ENCODE measurements at places on chromosomes 13 and 19.

DNA sequence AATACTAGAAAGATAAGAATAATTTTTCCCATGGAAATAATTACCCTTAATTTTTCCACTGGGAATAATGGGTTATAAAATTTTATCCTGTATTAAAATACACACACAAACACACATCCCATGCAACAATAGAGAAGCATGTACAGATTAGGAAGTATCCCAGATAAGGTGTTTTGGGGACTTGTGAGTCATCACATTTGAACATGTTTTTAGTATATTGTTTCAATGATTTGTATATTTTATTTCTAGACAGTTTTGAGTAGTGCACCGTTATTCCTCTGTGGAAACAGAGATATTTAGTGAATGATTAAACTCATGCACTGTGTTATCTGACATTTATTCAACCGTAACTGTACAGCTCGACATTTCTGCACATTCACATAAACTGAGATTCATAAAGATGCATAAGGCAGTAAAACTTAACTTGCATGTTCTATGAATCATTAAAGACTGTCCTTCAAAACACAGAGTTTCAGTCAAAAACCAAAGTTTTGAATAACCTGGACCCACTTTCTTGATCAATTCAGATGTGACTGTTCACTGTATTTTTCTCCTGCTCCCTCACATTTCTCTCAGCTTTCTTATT is 30.1 kb downstream of the KLF12 start:
- no peak overlapping the region for H3K27ac ChIP-seq
- no peak overlapping the region for H3K4me3 ChIP-seq
- H3K4me1 ChIP-seq, result no peaks in the 10 kb centered on the region
- DNase-seq, result no peak
- no peaks in the 10 kb centered on the region for H3K27me3 ChIP-seq

DNA sequence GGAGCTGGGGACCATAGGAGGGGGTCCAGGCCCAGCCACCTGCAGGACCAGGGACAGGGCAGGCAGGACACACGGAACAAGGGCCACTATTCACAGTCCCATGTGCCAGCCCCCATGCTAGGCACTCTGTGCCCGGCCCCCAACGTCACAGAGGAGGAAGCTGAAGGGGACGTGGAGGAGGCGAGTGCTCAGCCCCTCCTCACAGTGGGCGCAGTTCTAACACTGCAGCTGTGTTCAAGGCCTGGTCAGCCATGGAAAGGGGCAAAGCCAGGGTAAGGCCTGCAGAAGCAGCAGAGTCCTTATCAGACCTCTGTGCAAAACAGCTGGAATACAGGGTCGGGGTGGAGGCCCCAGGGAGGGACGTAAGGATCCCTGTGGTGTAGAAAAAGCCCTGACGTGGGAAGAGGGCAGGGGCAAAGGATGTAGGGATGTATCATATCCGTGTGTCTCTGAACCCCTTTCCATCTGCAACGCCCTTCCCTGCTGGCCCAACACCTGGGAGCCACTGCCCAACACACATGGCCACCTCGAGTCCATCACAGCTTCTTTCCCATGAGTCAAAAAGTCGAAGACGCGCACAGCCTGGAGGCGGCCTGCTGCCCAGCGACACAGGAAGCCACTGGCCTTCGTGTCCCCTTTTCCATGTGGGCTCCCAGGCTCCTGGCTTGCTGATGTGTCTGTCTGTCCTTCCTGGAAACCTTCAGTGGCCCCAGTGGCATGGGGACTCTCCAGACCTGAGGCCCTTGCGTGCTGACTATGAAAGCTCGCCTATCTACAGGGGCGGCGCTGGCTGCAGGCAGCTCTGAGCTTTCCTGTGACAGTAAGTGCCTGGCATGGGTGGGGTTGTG is 28.0 kb downstream of the SH3GL1 start:
- H3K4me3 ChIP-seq, result no peak overlapping the region
- no peak for DNase-seq
- no peaks in the 10 kb centered on the region for H3K27me3 ChIP-seq
- H3K27ac ChIP-seq, result peak overlapping the region; percentile 90
- H3K36me3 ChIP-seq, result no peaks in the 10 kb centered on the region
- H3K4me1 ChIP-seq, result peaks cover 100% of the 10 kb centered on the region

DNA sequence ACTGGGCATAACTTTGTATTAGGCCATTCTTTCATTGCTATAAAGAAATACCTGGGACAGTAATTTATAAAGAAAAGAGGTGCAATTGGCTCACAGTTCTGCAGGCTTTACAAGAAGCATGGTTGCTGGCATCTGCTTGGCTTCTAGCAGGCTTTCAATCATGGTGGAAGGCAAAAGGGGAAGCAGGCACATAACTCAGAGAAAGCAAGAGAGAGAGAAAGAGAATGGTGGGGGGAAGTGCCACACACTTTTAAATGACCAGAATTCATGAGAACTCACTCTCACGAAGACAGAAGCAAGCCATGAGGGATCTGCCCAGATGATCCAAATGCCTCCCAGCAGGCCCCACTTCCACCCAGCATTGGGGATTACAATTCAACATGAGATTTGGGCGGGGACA is 179.7 kb downstream of the SPRY2 start:
- no peak overlapping the region for H3K4me3 ChIP-seq
- H3K27me3 ChIP-seq, result no peaks in the 10 kb centered on the region
- H3K27ac ChIP-seq, result no peak overlapping the region
- no peaks in the 10 kb centered on the region for H3K36me3 ChIP-seq

GRCh38 chr19:1469255-1470054 is 9.6 kb downstream of the C19orf25 start:
- no peak overlapping the region for H3K27ac ChIP-seq
- no peaks in the 10 kb centered on the region for H3K36me3 ChIP-seq
- DNase-seq, result no peak
- peaks cover 4% of the 10 kb centered on the region for H3K27me3 ChIP-seq
- H3K4me1 ChIP-seq, result peaks cover 64% of the 10 kb centered on the region
- peak overlapping the region; percentile 51 for H3K4me3 ChIP-seq

GRCh38 chr19:3512562-3513228 is 6.6 kb downstream of the FZR1 start:
- H3K4me1 ChIP-seq, result peaks cover 86% of the 10 kb centered on the region
- peaks cover 4% of the 10 kb centered on the region for H3K36me3 ChIP-seq
- H3K27me3 ChIP-seq, result no peaks in the 10 kb centered on the region

DNA sequence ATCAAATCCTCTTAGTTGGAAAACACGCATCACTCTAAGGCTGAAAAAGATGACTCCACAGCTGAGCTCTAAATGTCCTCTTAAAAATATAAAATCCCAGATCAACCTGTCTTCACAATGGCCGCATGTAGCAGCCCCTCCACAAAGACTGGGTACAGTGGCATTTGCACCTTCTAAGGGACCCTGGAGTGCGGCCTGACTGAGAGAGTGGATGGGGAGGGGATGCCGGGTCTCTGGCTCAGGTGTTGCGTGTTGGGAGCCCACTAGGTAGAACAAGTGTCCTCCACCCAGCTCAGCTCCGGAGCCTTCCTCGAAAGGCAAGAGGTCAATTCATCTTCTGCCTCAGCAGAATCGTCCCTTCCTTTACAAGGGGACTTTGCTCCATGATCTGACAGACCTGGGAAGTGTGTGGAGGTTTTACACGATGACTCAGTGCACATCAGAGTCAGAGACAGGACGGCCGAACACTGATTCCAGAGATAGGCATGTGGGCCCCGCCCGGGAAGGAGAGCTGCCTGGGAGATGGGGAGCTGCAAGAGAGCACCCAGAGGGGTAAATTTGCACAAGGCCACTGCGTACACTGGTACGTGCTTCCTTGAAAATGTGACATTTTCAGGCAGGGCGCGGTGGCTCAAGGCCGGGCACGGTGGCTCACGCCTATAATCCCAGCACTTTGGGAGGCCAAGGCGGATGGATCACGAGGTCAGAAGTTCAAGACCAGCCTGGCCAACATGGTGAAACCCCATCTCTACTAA is 23.5 kb upstream of the SLC15A1 start:
- no peaks in the 10 kb centered on the region for H3K4me1 ChIP-seq
- no peak overlapping the region for H3K27ac ChIP-seq
- DNase-seq, result no peak
- no peaks in the 10 kb centered on the region for H3K36me3 ChIP-seq
- no peaks in the 10 kb centered on the region for H3K27me3 ChIP-seq

GRCh38 chr13:24005755-24006281 is 108.5 kb upstream of the C1QTNF9B start:
- no peaks in the 10 kb centered on the region for H3K27me3 ChIP-seq
- H3K27ac ChIP-seq, result no peak overlapping the region
- no peak overlapping the region for H3K4me3 ChIP-seq
- no peaks in the 10 kb centered on the region for H3K36me3 ChIP-seq

GRCh38 chr13:99266827-99267226 is 8.6 kb upstream of the GPR18 start:
- no peaks in the 10 kb centered on the region for H3K4me1 ChIP-seq
- no peaks in the 10 kb centered on the region for H3K36me3 ChIP-seq
- H3K27me3 ChIP-seq, result no peaks in the 10 kb centered on the region
- H3K4me3 ChIP-seq, result no peak overlapping the region

Measured in vagina (tissue), 2 donors.